ENCODE measurements at places on chromosomes 2 and 18.

GRCh38 chr2:119233326-119234020 is 9.8 kb downstream of the STEAP3 start:
- no peak for DNase-seq

DNA sequence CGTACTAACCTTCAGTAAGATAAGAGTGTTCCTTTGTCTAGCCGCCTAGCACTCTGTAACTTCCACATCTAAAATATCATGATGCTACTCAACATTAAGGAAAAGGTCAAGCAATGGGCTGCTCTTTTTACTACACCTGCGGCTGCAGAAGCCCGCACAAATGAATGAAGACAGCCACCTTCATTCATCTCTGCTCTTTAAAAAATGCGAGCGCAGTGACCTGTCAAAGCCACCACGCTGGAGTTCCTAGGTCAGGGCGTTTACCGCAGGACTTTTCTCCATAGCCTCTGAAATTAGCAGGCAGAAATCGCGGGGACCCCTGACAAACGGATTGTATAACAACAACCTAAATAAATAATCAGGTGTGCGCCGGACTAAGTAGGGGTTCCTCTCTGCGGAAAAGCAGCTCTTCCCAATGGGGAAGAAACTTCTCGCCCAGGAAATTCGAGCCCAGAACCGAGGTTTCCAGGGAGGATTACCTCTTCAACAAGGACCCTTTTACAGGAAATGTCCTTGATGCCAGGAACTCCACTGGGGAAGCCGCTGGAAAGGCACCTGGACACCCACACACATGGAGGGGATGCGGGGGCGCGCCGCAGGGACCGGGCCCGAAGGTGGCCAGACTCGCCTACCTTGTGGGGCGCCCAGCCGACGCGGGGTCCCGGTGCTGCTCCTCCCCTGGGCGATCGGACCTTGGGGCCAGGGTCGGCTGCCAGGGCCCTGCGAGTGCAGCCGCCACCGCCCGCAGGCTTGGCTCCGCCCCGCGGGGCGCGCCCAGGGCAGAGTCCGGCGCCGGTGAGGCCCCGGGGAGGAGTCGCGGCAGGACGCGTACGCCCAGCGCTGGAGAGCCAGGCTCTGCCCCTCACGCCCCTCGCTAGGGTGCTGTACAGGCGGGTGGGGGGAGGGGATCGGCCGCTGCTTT is at the start of gene CCDC68:
Gene CCDC68, minus strand, starts transcription at position 758 of the 922 bp plus-strand sequence. CDS start 16,670 bp downstream, outside the sequence.
- peak; percentile 50 for DNase-seq

GRCh38 chr18:74818516-74819175 is 221.0 kb downstream of the ZNF407 start:
- DNase-seq, result no peak

- DNase-seq, result no peak
These were observed 23.1 kb upstream of the TNFAIP6 start for GRCh38 chr2:151334082-151334815.

- no peak for DNase-seq
These were observed 58.1 kb downstream of the HEATR5B start for GRCh38 chr2:37026050-37026449.

- no peak for DNase-seq
These were observed 197.4 kb upstream of the SPHKAP start for GRCh38 chr2:228378696-228379425.

DNA sequence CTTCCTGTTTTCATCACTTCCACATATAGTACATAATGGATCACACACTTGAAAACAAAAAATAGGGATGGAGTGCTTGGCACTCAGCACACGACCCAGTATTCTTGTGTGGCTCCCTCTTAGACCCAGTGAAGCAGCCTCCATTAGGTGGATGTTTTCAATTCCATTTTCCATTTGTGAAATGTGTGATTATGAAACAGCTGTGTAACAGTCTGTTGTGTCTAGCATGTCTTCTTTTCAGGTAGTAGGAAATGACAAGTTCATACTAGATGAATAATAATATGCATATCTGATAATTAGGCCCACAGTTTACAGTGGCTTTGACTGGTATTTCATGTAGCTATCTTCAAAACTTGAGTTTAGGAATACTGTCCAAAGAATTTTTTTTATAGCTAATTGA is 35.5 kb downstream of the EML6 start:
- no peak for DNase-seq

DNA sequence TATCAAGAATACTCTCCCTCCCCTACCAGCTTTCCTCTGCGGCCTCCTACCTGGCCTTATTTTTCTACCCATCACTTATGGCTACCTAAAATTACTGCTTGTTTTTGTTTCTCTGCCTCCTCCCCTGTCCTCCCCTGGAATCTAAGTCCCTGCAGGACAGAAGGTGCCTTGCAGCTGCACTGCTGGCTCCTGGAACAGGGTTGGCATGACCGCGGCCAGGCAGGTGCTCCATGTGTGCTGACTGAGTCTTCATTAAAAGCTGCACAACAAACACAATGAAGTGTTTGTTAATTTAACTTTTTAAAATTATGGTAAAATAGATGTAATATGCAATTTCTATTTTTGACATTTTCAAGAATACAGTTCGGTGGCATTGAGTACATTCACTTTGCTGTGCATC is 171.9 kb upstream of the FHL2 start:
- DNase-seq, result no peak

DNA sequence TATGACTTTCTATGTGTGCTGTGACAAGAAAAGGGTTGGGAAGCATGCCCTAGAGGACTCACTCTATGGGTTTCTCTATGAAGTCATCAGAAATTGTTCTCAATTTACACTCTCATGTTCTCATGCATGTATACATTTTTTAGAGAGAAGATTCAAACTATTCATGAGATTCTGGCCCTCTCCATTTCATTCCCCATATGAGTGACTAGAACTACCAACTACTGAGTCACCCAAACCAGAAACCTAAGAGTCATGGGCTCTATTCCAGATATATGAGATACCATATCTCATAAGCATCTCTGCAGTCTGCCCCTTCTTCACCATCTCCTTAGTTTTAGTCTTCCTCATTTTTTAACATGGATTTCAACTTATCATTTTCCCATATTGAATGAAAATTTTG is 87.7 kb downstream of the EXOC6B start:
- no peak for DNase-seq

DNA sequence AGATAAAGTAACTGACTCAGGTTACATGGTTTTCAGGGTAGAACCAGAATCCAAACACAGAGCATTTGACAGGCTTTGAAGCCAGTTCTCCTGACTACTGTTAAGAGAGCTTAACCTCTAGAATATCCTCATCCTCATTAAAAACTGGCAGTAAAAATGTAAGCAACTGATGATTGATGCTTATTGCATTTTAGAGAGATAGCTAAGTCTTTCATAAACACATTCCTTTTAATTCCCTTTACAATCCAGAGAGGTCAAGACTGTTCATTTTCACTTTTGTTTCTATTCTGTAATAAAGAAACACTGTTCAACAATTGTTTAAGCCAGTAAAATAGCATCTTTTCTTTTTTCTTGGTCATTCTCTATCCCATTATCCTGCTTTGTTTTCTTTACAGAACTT is 53.9 kb upstream of the RAB27B start:
- DNase-seq, result no peak

GRCh38 chr2:26268213-26268612 is 23.5 kb downstream of the HADHB start:
- no peak for DNase-seq

DNA sequence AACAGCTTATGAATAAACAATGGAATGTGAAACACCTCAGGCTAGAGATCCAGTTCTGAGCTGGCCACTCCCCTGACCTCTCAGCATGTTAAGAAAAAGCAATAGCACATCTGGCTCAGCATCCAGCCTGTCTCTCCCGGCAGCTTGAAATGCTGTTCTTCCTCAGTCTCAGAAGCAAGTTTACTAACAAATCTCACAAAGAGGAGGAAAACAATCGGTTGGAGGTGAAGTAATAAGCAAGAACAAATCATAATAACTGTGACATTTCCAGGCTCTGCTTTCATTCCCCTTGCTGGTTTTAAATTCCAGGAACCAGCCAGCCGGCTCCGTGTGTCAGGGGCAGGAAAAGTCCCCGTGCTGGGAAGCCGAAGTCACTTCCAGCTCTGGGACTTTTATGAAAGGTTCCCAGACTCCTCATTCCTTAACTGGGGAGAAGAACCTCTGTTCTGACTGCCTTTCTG is 133.9 kb upstream of the ARL4C start:
- DNase-seq, result no peak

GRCh38 chr18:4230450-4231168 is 224.5 kb downstream of the DLGAP1 start:
- DNase-seq, result no peak

GRCh38 chr2:129880971-129881370 is 98.5 kb upstream of the RAB6C start:
- no peak for DNase-seq

- no peak for DNase-seq
These were observed 31.8 kb upstream of the CAVIN2 start for GRCh38 chr2:191878548-191879279.

DNA sequence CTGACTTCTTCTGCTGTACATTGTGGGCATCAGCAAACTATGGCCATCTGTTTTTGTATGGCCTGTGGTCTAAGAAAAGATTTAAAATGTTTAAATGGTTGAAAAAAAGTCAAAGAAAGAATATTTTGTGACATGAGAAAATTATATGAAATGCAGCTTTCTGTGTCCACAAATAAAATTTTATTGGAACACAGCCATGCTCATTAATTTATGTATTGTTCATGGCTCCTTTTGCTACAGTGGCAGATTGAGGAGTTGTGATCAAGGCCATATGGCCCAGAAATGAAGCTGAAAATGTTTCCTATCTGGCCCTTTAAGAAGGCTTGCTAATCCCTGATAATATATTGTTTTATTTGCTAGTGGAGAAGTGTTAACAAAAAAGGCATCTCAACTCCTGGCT is 162.0 kb downstream of the SLC4A3 start:
- no peak for DNase-seq

DNA sequence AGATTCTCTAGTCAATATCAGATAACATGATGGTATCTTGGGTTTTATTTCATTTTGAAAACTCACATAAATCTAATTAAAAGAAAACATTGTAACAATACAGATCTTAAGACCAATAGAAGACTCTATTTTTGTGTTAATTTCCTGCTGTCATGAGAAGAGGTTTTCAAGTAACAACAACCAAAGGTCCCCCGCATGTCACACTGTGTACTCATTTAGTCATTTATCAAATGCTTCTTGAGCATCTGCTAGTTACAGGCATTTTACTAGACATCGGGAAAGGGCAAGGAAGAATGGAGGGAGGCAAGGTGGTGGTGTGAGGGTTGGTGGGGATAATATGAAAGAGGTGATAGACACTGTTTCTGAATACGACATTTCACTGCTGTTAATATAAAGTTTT is 77.7 kb upstream of the CHRNA1 start:
- no peak for DNase-seq

- DNase-seq, result no peak
These were observed 784 bp downstream of the WDR33 start for GRCh38 chr2:127810156-127810618.

DNA sequence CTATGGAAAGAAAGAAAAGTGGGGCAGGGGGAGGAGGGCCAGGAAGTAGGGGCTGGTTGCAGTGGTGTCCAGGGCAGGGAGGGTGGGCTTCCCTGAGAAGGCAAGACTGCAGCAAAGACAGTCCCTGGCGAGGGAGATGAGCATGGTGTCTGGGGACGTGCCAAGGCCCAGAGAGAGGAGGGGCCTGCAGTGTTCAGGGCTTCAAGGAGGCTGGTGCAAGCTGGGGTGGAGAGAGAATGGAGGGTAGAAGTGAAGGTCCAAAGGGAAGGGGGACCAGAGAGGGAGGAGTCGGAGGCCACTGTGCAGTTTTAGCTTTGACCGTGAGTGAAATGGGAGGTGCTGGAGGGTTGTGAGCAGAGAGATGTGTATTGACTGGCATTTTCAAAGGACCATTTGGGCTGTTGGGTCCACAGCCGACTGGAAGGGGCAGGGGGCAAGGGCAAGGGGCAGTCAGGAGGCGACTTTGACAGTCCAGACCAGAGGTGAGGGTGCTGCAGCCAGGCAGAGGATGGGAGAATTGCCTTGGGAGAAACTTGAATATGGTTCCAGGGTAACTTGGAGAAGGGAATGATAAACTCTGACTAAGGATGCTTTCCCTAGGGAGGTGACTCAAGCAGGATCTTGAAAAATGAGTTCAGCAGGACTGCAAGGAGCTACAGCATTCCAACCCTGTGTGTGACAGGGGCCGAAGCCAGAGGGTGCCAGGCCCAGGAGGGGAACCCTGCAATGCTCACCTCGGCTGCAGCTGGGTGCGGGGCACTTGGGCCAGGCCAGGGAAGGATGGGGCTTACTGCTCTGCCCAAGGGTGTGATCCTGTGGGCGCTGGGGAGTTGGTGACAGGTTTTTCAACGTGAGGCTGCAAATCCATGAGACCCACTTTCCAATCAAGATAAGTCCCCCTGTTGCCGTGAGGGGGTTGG is 177.1 kb upstream of the HAAO start:
- DNase-seq, result no peak

DNA sequence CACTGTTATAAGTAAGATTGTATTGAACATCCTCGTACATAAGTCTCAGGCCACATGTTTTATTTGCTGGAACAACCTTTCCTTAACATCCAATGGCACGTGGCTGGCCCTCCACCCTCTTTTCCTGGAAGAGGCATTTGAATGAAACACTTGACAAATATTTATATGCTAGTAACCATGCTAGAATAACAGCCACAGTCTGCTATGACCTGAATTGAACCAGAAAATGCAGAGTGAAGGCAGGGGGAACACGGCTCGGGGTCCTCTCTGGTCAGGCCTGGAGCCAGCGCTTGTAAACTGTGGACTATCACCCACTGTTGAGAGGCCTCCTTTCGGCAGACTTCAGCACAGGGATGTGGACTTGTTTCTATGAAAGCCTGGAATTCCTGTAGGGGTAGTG is 198.2 kb upstream of the COPS8 start:
- DNase-seq, result no peak

DNA sequence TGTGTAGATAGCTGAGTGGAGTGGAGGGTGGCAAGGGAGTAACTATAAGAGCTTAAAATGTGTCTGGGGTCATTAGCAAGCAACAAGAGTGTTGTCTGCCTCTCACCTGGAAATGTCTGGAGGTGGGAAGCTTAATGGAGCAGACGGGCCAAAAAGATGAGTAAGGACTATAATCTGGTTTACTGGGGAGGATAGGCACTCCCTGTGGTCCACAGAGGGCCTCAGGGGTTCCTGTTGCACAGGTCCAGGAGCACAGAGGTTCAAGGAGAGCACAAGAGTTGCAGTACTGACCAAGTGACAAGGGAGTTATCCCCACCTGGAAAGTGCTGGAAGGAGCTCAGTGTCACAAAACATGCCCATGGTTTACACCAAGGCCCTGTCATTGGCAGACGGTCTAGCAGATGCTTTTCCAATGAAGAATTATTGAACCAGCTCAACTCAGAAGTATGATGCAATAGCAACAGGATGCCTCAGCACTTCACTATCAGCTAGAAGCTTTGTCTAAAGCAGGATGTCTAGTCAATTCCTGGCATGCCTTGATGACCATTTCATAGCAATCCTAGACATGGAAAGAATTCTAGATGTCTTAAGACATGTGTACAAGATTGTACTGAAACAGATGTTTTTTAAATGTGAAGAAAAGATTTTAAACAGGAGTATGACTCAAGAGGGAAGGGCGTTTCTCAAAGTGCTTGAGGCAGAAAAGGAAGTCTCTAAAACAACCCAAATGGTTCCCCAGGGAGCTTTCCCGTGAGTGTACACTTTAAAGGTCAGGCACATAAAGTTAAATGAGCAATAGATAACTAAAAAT is 62.9 kb upstream of the SERPINE2 start:
- DNase-seq, result no peak

Measured in RWPE2 (cell line).